ENCODE measurements at places on chromosomes 2 and 18. TPM values are rescaled to one million over a fixed set of nuclear protein-coding genes. Genes with fewer than 3 reads are reported as not detected.

GRCh38 chr18:77910347-77910746, 660.7 kb downstream of the GALR1 start:
- no peak for DNase-seq

GRCh38 chr2:30237239-30237965, 6.1 kb downstream of the LBH start:
- DNase-seq = no peak

DNA sequence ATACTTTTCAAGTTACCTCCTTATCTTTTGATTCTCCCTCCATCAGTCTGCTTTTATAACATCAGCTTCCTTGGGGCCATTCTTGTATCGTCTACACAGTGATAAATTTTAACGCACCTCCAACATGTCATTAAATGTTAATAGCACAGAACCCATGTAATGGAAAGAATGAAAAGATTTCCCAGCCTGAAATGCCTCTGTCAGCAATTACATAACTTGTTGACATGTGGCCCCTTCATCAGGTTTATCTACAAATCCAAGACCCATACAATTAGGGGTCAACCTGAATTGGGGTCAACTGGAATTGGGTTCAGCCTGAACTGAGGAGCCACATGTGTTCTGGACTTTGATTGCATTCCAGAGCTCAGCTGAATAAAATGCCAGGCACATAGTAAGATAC, 148.2 kb upstream of the KLF7 start:
- DNase-seq = no peak

DNA sequence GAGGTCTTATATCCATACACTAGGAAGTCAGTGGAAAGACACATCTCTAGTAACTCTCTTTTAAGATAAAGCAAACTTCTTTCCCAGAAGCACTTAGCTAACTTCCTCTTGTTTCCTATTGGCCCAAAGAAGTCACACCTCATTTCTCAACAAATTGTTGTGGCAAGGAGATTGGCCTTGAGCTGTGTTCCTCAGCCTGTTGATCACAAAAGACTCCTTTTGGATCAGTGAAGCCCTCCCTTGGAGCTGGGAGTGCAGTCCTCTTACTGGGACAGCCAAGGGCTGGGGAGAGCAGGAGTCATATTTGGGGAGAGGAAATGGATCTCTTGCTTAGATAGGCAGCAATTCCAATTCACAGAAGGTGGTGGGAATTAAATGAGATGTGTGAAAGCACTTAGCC, 51.2 kb upstream of the DAPL1 start:
- DNase-seq = no peak

DNA sequence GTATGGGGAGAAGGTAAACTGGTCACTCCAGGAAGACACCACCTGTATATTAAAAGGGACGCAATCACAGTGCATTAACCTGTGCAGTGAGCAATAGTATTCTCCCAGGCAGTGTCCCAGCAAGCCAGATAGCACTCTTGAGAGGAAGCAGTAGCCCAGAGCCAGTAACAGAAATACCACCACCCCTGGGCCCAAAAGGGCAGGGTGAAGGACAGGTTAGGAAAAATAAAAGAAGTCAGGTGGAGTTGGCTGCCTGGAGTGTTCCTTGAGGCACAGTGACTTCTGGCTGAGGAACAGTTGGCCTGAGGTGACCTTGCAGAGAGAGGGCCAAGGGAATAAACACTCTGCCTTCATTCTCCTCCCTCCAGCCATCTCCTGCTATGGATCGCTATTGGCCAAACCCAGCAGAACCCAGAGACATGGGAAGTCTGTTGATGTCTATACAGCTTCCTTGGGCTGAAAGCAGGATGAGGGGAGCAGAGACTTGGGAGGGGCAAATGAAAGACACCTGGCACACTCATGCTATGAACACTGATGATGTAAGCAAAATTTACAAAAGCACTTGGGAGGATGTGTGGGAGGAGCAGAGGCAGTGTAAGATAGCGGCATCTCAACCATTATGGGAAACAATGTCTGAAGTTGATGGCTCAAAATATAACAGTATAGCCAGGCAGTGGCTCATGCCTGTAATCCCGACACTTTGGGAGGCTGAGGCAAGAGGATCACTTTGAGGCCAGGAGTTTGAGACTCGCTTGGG, 7.5 kb downstream of the C18orf32 start:
- no peak for DNase-seq

- DNase-seq = no peak
Measured at GRCh38 chr2:51027442-51027841, 4.5 kb downstream of the NRXN1 start.

ANKRD30B gene
- total RNA-seq = 26.2 TPM

ACMSD gene
- not detected for total RNA-seq

MAB21L4 gene
- not detected for total RNA-seq

GRCh38 chr18:77191071-77191751, 58.4 kb upstream of the GALR1 start:
- DNase-seq = no peak

CHST10 gene
- 24.2 TPM for total RNA-seq

GRCh38 chr2:181072486-181073235, 92.3 kb downstream of the UBE2E3 start:
- DNase-seq = no peak

DNA sequence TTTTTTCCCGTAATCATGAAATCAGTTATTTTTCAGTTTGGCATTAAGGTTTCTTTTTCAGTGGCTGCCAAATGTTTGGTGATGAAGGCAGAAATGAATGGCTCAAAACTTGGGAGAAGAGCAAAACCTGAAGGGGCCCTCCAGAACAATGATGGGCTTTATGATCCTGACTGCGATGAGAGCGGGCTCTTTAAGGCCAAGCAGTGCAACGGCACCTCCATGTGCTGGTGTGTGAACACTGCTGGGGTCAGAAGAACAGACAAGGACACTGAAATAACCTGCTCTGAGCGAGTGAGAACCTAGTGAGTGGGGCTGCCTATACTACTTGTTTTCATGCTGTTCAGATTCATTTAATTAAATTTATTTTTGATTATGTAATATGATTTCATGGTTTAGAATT, 29.2 kb upstream of the MSH2 start:
- DNase-seq = no peak

IL1B gene
- total RNA-seq = not detected

DNA sequence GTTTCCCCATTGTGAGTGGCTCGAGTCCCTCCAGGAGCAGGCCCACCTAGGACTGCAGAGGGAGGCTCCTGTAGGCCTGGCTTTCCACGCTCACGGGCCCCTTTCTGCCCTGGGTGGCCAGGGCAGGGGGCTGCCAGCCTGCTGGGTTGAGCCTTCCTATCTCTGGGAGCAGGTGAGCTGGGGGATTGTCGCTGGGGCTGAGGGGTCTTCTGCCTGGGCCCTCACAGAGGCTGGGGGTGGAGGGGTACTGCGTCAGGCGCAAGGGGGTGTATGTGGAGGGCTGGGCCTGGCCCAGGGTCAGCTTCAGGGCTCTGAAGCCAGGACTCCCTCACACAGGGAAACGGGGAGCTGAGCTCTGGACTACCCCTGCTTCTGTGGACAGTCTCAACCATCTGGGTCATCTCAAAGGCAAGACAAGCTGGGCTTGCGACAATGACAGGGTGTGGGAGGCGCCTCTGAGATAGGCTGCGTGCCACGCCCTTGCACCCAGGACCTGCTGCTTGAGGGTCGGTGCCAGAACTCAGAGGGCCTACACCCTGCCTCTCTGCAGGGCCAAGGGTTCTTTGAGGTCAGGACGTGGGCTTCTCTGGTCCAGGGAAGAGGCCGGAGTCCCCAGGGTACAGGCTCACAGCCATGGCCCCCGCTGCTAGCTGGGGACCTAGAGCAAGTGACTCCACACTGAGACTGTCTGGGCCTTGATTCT, 206.1 kb downstream of the TWIST2 start:
- DNase-seq = no peak

NCKAP5 gene
- total RNA-seq = 3.7 TPM

CIB4 gene
- not detected for total RNA-seq

GRCh38 chr2:59167514-59167913, 926.4 kb upstream of the FANCL start:
- no peak for DNase-seq

GRCh38 chr2:117614823-117615534, 199.5 kb upstream of the DDX18 start:
- no peak for DNase-seq

ERFE gene
- 25.3 TPM for total RNA-seq

DNA sequence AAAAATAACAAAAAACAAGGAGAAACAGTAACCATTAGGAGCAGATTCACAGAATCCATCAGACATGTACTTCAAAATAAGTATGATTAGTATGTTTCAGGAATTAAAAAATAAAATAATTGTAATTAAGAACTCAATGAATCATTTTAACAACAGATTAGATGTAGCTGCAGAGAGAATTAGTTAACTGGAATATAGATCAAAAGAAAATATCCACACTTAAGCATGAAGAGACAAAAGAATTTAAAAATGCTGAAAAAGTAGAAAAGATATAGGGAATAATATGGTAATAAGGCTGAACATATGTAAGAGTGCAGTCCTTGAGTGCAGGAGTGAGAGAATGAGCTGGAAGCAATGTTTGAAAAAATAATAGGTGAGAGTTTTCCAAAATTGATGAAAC, 24.1 kb upstream of the OR6B3 start:
- no peak for DNase-seq

DNA sequence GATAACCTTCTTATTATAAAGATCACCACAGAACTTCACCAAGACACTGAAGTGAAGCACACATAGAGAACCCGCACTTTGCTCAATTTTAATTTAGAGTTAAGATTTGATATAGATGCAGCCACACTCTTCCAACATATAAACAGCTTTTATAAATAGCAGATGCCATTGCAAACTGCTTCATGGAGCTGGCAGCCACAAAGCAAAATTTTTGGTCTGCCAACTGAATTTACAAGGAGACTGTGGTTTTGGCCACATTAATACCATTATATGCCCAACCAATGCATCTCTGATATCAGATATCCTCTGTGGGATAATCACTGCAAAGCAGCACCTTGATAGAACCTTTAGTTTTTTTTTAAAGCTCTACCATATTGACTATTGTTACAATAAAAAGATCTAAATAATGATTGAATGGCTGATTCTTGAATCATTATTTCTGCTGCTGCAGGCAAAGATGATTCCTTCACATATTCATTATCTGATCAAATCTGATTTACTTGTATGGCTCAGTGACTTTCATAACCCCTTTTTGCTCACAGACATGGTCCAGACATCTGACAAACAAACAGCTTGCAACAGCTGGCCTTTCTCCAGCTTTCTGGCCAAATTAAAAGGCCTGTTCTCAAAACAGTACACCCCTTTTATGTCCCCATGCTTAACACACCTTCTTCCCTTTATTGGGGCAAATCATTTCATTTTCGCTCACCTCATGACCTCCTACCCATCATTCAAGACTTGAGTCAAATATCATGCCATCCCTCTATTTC, 88.4 kb downstream of the METTL4 start:
- DNase-seq = no peak

GRCh38 chr2:21050164-21050563, 6.3 kb upstream of the APOB start:
- DNase-seq = no peak

DNA sequence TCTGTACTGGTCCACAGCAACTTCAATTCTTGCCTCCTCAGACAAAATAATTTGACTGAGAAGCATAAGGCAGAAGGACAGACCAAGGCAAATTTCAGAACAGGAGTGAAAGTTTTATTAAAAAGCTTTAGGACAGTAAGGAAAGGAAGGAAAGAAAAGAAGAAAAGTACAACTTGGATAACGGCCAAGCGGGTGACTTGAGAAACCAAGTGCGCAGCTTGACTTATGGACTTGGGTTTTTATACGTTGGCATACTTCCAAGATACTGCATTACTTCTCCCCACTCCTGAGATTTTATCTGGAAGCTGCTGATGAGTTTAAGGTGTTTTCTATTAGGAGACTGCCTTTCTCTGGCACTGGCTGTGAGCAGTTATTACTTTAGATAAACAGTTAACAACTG, 64.7 kb downstream of the CCDC178 start:
- DNase-seq = no peak

DNA sequence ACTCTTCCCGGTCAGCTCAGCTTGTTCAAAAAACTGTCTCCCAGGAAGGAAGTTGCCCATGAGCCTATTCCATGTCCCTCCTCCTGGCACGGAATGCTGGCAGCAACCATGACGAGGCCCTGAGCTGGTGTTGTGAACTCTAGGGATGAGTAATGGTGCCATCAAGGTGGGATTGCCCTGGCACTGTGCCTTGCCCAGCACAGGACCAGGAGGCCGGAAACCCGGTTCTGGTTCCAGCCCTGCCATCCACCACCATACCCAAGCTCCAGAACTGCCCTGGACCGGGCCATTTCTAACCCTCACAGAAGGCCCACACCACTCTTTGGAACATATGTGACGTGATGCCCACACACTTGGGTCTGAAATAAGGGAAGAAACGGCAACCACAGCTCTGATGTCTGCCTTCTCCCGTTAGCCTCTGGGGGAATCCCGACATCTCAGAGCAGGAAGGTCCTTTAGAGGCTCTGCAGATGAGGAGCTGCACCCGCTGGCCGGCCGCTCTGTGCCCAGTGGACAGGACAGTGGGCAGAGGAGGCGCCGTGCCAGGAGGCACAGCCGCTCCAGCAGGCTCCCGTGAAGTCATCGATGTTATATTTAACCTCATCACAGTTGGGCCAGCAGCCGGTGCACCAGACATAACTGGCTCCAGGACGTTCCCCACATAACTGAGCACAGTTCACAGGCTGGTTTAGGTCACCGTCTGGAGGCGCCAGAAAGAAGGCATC, 462.1 kb upstream of the ID2 start:
- DNase-seq = no peak

RPRD1A gene
- 80.6 TPM for total RNA-seq

DNA sequence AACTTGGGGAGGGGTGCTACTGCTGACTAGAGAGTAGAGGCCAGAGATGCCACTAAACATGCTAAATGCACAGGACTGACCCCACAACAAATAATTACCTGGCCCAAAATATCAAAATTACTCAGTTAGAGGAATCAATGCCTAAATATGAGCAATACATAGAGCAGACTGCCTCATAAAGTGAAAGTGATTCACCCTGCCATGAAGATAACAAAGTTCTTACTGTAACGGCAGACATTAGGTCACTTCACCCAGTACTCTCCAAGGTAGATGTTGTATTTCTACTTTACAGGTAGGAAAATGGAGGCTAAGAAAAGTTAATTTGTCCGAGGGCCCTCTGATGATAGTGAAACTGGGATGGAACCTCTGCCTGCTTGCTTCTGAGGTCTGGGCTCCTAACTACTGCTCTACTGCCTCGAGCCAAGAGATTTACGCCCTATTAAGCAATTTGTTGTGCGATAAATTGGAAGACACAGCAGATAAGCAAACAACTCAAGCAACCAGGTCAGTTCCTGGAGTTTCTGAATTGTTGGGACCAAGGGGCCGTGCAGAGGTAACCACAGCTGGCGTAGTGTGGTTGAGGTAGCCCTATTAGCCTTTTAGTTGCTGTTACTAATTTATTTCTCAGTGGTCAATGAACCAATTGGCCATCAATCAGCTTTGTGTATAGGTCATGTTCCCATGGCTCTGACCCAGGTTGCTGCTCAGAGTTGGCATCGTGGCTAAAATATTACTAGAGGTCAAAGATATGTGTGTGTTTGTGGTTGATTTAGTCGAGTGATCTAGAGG, 4.8 kb downstream of the DHRS9 start:
- peak; percentile 35 for DNase-seq

GRCh38 chr2:113124984-113125855, 2.2 kb upstream of the IL1RN start:
- peak; percentile 42 for DNase-seq

ALPP gene
- 0.84 TPM for total RNA-seq

GRCh38 chr18:55657572-55658331, 69.8 kb upstream of the TCF4 start:
- DNase-seq = no peak

POTEJ gene
- not detected for total RNA-seq

GRCh38 chr2:100580367-100581276, 17.8 kb downstream of the PDCL3 start:
- DNase-seq = no peak

TUBB8B gene
- total RNA-seq = not detected

SERPINB11 gene
- not detected for total RNA-seq
